Adrenal gland (tissue), 19 donors: ENCODE measurements at places on chromosomes 13 and 19. TPM values are rescaled to one million over a fixed set of nuclear protein-coding genes. Genes with fewer than 3 reads are reported as not detected.

GRCh38 chr13:91375116-91375729, 23.2 kb upstream of the GPC5 start:
- H3K4me1 ChIP-seq, result no peaks in the 10 kb centered on the region
- no peak overlapping the region for H3K27ac ChIP-seq

The CLDND2 gene
- not detected for total RNA-seq

- no peak overlapping the region for H3K27ac ChIP-seq
- no peaks in the 10 kb centered on the region for H3K36me3 ChIP-seq
- no peaks in the 10 kb centered on the region for H3K4me1 ChIP-seq
- peak; percentile 53 for DNase-seq
- no peak overlapping the region for H3K4me3 ChIP-seq
These were observed 16.7 kb downstream of the TSKS start for GRCh38 chr19:49746206-49746958.

- H3K4me1 ChIP-seq, result peaks cover 6% of the 10 kb centered on the region
- no peaks in the 10 kb centered on the region for H3K36me3 ChIP-seq
- peak; percentile 65 for DNase-seq
- no peak overlapping the region for H3K4me3 ChIP-seq
- peaks cover 33% of the 10 kb centered on the region for H3K27me3 ChIP-seq
These were observed 29.9 kb downstream of the EFNA2 start for GRCh38 chr19:1315470-1316166.

The FUT1 gene
- 3.3 TPM for total RNA-seq

DNA sequence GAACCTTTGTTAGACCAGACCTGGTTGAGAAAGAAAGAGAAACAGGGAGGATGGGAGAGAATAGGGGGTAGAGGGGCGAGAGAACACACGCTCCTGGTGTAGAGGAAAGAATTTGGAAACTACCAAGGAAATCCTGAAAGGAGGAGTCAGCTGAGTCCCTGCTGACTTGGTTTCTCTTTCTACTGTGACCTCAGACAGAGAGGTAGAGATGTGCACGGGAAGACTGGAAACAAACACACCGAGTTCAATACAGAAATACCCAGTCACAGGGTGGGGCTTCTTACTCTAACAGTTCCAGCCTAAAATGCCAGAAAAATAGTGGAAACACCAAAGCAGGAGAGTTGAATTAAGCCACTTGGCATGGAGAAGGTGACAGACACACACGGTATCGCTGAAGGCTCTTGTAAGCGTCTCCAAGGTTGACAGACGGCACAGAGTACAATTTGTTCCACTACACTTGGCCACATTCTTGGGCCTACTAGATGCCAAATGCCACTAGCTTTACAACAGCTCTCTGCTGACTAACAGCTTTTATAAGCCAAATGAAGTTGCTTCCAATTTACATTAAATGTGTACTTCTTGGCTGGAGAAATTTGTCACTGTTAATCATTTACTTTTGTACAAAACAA, 28.1 kb downstream of the LATS2 start:
- H3K27me3 ChIP-seq, result no peaks in the 10 kb centered on the region
- H3K36me3 ChIP-seq, result no peaks in the 10 kb centered on the region
- peaks cover 28% of the 10 kb centered on the region for H3K4me1 ChIP-seq
- DNase-seq, result peak; percentile 91
- peak overlapping the region; percentile 73 for H3K27ac ChIP-seq

The ANGPTL8 gene
- total RNA-seq, result 0.39 TPM

The KLC3 gene
- 0.28 TPM for total RNA-seq

GRCh38 chr13:99747403-99747710, 224.2 kb downstream of the ZIC5 start:
- no peak for DNase-seq
- no peaks in the 10 kb centered on the region for H3K27me3 ChIP-seq
- H3K4me3 ChIP-seq, result no peak overlapping the region
- no peaks in the 10 kb centered on the region for H3K36me3 ChIP-seq
- no peak overlapping the region for H3K27ac ChIP-seq

DNA sequence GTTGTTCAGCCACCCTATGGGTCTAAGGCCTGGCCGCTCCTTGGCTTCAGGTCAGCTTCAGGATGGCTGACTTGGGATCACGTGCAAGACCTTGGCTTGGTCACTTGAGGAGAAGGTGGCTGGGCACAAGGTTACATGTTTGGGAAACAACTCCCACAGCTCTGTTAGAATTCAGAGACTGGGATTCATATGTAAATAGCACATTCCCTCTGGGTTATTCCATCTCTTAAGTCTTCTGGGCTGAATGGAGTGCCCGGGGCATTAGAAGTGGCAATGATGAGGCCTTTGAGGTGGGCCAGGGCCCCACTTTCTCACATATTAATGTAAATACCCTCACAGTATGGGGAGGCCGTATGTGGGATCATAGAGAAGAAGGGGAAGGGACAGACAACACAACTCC, 150.9 kb downstream of the EFNB2 start:
- no peaks in the 10 kb centered on the region for H3K36me3 ChIP-seq
- H3K27me3 ChIP-seq, result no peaks in the 10 kb centered on the region
- DNase-seq, result no peak
- no peaks in the 10 kb centered on the region for H3K4me1 ChIP-seq

The KIRREL2 gene
- 0.14 TPM for total RNA-seq

The GGACT gene
- total RNA-seq, result 15.0 TPM

The LGALS7B gene
- 0.33 TPM for total RNA-seq

GRCh38 chr13:114142137-114142550, 9.7 kb upstream of the RASA3 start:
- no peaks in the 10 kb centered on the region for H3K36me3 ChIP-seq
- H3K27me3 ChIP-seq, result no peaks in the 10 kb centered on the region
- DNase-seq, result no peak

The CERS1 gene
- 1.2 TPM for total RNA-seq

- H3K4me3 ChIP-seq, result no peak overlapping the region
- no peaks in the 10 kb centered on the region for H3K36me3 ChIP-seq
- DNase-seq, result no peak
- H3K27ac ChIP-seq, result no peak overlapping the region
- no peaks in the 10 kb centered on the region for H3K4me1 ChIP-seq
- H3K27me3 ChIP-seq, result no peaks in the 10 kb centered on the region
These were observed 207.9 kb downstream of the TM9SF2 start for GRCh38 chr13:99709134-99709533.

The CA11 gene
- 25.7 TPM for total RNA-seq

- H3K4me1 ChIP-seq, result no peaks in the 10 kb centered on the region
- peak; percentile 24 for DNase-seq
- no peak overlapping the region for H3K4me3 ChIP-seq
- H3K36me3 ChIP-seq, result no peaks in the 10 kb centered on the region
These were observed 205.5 kb downstream of the USP12 start for GRCh38 chr13:26965952-26966700.

DNA sequence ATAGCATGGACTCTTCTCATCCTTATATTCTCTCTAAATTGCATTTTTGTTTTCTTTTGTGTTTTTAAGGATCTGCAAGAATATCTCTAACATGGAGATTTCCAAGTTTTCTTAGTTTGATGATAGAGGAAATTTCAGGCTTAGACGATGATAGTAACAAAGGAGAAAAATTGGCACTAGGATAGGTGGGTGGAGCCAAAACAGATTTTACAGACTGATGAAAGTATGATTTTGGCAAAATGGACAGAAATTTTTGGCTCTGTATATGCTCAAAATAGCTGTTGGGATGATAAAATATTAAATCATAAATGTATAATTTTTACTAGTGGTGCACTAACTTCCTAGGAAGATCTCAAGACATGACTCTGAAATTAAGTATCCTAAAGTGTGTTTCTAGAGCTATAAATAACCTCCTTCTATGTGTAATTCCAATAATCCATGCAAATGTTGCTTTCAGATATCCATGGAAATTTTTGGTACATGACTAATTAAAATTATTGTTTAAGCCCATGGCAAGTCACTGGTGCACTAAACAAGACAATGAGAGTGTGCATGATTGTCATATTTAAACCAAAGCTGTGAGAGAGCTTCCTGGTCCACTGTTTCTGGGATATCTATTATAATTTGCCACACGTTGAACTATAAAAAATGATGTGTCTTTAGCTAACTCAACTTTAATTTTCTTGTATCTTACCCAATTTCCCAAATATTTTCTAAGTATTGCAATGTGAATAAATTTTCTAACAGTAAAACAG, 55.8 kb upstream of the NBEA start:
- no peaks in the 10 kb centered on the region for H3K36me3 ChIP-seq
- H3K4me3 ChIP-seq, result no peak overlapping the region
- no peaks in the 10 kb centered on the region for H3K27me3 ChIP-seq
- DNase-seq, result no peak
- H3K4me1 ChIP-seq, result peaks cover 4% of the 10 kb centered on the region

The LAIR1 gene
- total RNA-seq, result 80.7 TPM

The RPL36 gene
- 1,170 TPM for total RNA-seq

- no peak for DNase-seq
- no peak overlapping the region for H3K27ac ChIP-seq
- H3K4me1 ChIP-seq, result no peaks in the 10 kb centered on the region
- H3K4me3 ChIP-seq, result no peak overlapping the region
These were observed 251.1 kb downstream of the EFNB2 start for GRCh38 chr13:106284358-106284757.

DNA sequence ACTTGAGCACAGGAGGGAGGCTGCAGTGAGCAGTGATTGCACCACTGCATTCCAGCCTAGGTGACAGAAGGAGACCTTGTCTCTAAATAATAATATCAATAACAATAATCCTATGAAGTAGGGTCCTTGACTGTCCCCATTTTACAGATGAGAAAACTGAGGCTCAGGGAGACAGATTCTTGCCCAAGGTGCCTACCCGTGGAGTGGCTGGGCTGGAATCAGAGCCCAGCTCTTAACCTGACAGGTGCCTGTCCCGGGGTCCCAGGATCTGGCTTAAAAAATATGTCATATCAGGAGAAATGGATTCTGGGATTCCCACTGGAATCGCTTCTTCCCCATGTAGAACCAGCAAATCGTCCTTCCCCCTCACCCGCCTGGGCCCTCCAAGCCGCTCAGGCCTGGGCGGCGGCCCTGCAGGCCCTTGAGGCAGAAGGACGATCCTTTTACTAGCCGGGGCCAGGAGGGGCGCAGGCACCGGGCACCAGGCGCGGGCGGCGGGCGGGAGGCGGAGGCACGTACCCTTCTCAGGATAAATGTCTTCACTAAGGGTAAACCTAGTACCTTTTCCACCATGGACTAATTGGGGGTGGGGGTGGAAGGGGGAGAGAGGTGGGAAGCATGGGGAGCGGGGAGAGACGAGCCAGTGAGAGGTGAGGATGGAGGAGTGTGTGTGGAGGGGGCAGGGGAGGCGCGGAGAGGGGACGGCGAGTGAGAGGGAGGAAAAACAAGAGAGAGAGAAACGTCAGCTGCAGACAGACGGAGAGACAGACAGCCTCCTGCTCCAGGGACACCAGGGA, 60.6 kb downstream of the COLGALT1 start:
- no peak overlapping the region for H3K27ac ChIP-seq
- no peaks in the 10 kb centered on the region for H3K36me3 ChIP-seq
- H3K4me1 ChIP-seq, result peaks cover 3% of the 10 kb centered on the region
- no peaks in the 10 kb centered on the region for H3K27me3 ChIP-seq

- H3K4me3 ChIP-seq, result no peak overlapping the region
- H3K27ac ChIP-seq, result no peak overlapping the region
These were observed 744.4 kb upstream of the PRR20A start for GRCh38 chr13:56396318-56396717.

DNA sequence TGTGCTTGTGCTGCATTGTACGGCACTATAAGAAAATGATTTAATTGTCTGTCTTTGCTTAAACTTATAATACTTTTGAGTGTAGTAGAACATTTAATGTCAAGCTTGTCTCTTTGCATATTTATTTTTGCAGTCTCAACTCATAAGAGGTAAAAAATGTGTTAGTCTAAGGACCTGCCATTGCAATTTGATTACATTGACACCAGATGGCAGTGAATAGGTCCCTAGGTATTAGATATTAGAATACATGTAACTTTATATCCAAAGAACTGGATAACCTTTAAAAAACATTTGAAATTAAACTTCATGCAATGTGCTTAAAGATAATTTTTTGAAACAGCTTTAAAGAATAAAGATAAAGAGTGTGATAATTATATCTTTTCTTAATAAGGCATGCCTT, 1421.3 kb downstream of the OLFM4 start:
- no peaks in the 10 kb centered on the region for H3K36me3 ChIP-seq
- no peak for DNase-seq
- H3K4me3 ChIP-seq, result no peak overlapping the region
- no peaks in the 10 kb centered on the region for H3K4me1 ChIP-seq
- H3K27me3 ChIP-seq, result no peaks in the 10 kb centered on the region
- H3K27ac ChIP-seq, result no peak overlapping the region

GRCh38 chr19:16586991-16587832, 15.0 kb upstream of the SLC35E1 start:
- DNase-seq, result no peak
- H3K4me3 ChIP-seq, result no peak overlapping the region
- H3K27ac ChIP-seq, result peak overlapping the region; percentile 58
- H3K27me3 ChIP-seq, result no peaks in the 10 kb centered on the region

The ZNF728 gene
- 0.69 TPM for total RNA-seq

DNA sequence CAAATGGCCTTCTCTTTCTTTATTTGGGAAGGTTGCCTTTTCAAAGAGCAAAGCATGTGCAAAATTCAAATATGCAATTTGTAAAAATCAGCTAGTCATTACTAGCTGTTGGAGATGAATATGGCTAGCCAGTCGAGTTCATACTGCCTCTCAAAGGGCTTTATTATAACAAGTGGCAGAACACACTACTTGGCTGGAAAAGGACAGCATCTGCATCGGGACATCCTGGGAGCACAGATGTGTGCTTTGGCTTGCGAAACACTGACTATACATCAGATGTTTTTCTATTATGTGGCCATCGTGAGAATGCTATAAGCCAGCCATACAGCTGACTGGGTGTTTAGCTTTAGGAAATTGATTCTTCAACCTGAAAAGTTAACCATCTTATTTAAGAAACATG, 424.2 kb downstream of the KCTD12 start:
- H3K27ac ChIP-seq, result no peak overlapping the region
- H3K4me3 ChIP-seq, result no peak overlapping the region
- no peak for DNase-seq
- no peaks in the 10 kb centered on the region for H3K27me3 ChIP-seq

DNA sequence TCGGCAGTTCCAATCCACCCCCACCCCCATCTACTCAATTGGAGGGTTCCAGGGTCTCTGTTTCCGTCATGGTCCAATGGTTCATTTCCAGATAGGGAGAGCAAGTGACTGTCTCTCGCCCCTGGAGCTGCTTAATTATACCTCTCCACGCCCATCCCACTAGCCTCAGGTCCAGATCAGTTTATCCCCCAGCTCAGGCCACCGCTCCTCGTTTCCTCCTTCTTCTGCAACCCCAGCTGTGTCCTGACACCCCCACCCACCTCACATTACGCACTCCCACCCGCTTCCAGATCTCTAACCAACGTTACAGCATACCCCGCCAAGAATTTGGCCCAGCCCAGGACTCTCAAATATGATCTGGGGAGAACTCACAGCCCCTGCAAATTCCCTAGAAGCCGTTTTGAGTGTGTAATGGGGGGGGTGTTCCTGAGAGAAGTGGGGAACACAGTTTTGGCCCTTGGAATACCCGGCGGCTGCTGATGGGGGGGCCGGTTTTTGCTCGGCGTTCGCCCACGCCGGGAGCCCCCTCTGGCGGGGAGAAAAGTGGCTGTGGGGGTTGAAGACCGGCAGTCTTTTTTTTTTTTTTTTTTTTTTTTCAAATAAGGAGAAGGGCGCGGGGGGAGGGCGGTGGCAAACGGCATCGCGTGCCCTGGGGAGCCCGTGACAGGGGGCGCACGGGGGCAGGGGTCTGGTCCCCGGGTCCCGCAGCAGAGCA, 1.7 kb upstream of the PDE4A start:
- no peaks in the 10 kb centered on the region for H3K36me3 ChIP-seq
- no peak overlapping the region for H3K4me3 ChIP-seq
- H3K27ac ChIP-seq, result no peak overlapping the region
- H3K27me3 ChIP-seq, result peaks cover 50% of the 10 kb centered on the region
- peaks cover 20% of the 10 kb centered on the region for H3K4me1 ChIP-seq

The TGFB1 gene
- total RNA-seq, result 51.7 TPM

The ZNF534 gene
- total RNA-seq, result not detected
